ENCODE measurements at places on chromosomes 1 and 21. TPM values are rescaled to one million over a fixed set of nuclear protein-coding genes. Genes with fewer than 3 reads are reported as not detected.

Gene MARK1
- 24.4 TPM for total RNA-seq

Gene GPR52
- total RNA-seq = 5.0 TPM

Gene FAAH
- 3.7 TPM for total RNA-seq

Gene ELF3
- total RNA-seq = 1.2 TPM

Gene LRRN2
- total RNA-seq = 15.2 TPM

Gene S100A8
- 9.9 TPM for total RNA-seq

Gene CELA2B
- total RNA-seq = not detected

Gene KRTAP19-1
- total RNA-seq = not detected

Gene ADAMTSL4
- total RNA-seq = 40.9 TPM

Gene KMO
- 0.83 TPM for total RNA-seq
